ENCODE measurements at places on chromosomes 1 and 21.

DNA sequence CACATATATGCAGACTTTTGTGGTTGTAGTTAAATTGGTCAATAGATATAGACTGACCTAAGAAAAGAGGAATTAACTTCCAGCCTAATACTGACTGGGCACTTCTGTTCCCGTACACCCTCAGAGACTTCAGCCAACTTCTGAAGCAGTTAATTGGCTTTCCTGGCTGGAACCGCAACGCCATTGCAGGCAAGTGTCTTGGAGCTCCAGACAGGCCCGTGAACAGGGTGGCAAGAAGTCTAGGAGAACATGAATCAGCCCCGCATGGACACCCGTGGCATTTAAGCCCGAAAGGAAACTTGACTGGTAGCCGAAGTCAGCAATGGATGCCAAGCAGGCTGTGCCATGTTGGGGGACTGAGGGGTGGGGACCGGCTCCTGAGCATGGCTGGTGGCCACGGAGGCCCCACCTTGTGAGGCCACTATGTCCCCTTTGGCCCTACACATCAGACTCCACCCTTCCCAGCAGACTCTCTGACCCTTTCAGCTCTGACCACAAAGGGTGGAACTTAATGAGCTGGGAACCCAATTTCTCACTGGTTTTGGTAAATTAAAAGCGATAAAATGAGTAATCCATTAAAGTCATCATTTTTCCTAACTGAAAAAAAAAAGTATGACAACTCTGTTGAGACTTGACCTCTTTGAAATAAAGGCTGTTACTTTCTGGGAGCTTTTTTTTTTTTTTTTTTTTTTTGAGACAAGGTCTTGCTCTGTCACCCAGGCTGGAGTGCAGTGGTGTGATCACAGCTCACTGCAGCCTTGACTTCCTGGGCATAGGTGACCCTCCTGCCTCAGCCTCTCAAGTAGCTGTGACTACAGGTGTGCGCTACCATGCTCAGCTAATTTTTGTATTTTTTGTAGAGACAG is 54.1 kb downstream of the RUNX1 start:
- no peak for DNase-seq

DNA sequence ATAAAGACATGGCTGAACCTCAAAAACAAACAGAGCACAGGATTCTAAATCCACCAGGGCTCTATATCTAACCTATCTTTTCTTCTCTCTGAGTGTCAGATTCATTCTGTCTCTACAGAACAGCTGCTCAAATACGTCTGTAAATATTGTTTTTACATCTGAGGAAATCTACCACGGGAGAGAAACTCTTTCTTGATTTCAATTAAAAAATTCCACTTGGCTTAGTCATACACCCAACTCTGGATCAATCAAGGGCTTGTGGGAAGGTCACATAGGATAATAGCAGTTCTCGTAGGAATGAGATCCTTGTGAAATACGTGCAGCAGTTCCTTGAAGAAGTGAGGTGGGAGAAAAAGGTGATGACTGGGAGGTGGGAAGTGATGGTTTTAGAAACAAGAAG is 1355.7 kb upstream of the ADGRL2 start:
- no peak for DNase-seq

DNA sequence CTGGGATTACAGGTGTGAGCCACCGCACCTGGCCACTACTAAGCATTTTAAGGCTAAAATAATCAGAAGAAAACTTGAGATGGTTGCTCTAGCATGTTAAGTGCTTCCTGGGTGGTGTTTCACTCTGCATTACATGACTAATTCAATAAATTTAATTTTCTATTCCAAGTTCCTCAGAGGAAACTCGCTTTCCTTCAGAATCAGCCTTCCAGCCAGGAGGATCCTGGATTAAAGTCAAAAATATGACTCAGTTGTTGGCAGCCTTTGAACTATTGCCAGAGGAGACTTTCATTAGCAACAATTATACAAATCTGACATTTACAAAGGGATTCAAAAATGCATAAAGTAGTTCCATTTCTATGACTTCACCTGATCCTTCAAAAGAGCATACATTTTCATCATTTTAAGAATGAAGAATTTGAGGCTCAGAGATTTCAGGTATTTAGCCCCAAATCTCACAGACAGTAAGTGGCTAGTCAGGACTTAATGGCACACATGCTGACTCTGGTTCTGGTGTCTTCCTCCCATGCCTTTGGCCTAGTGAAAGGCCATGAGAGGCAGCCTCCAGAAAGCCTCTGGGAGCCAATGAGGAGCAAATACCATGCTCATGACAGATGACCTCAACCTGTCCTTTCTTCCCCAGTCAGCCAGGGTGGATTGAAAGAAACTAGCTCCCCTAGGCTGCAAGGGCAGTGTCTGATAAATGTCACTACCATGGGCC is 115.7 kb downstream of the MAP3K21 start:
- no peak for DNase-seq

GRCh38 chr1:100034470-100034869 is 64.7 kb downstream of the SLC35A3 start:
- peak; percentile 25 for DNase-seq

DNA sequence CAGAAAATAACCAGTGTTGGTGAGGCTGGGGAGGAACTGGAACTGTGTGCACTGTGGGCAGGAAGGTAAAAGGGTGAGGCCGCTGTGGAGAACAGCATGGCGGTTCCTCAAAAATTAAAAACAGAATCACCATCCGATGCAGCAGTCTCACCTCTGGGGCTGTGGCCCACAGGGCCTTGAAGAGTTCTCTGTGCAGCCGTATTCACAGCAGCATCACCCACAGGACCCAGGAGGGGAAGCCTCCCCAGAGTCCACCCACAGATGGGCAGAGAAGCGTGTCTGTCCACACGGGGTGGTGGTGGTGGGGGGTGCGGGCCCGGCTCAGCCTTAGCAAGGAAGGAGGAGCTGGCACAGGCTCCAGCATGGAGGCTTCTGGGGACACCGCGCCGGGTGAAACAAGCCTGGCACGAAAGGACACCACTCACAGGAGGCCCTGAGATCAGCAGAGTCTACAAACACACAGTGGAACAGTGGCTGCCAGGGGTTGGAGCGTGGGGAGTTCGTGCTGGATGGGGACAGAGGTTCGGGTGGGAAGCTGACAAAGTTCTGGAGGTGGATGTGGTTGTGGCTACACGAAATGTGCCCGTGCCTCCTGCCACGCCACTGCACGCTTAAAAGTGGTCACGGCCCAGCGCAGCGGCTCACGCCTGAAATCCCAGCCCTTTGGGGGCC is 11.5 kb downstream of the MORN1 start:
- no peak for DNase-seq

- no peak for DNase-seq
These were observed 11.8 kb downstream of the PAX7 start for GRCh38 chr1:18642278-18643095.

DNA sequence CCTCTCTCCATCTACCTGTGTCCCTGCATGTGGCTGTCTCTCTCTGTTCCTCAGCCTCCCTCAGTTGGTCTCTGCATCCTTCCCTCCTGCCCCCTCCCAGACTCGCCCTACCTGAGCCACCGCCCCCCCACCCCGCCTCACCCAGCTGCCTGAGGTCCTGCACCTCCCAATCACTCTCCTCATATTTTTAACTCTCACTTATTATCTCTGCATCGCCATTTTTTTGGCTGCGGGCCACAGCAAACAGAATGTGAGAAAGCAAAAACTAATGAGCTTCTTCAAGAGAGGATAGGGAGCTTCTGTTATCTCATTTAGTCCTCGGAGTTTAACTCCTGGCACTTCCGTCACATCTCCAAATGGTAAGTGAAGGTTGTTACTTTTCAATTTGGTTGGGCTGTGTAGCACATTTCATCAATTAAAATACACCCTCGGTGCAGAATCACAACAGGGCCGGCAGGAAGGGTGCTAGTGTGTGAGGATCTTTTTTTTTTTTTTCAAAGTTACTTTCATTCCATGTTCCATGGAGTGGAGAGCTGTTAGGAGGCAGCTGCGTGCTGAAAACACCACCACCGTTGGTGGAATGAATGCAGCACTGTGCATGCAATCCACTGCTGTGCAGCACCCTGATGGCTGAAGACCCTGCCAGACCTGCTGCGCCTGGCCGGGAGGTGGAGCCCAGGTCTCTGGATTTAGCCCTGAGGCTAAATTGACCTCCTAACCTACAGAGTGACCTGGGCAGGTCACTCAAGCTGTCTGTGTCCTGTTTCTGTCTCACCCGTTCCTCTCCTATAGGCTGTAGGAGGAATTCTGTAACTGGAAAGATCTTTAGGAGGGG is 157.2 kb upstream of the NFIA start:
- DNase-seq, result no peak

GRCh38 chr1:220575718-220576497 is 48.0 kb downstream of the MARK1 start:
- no peak for DNase-seq

- no peak for DNase-seq
These were observed 145.8 kb downstream of the PDE4B start for GRCh38 chr1:65938506-65938905.

DNA sequence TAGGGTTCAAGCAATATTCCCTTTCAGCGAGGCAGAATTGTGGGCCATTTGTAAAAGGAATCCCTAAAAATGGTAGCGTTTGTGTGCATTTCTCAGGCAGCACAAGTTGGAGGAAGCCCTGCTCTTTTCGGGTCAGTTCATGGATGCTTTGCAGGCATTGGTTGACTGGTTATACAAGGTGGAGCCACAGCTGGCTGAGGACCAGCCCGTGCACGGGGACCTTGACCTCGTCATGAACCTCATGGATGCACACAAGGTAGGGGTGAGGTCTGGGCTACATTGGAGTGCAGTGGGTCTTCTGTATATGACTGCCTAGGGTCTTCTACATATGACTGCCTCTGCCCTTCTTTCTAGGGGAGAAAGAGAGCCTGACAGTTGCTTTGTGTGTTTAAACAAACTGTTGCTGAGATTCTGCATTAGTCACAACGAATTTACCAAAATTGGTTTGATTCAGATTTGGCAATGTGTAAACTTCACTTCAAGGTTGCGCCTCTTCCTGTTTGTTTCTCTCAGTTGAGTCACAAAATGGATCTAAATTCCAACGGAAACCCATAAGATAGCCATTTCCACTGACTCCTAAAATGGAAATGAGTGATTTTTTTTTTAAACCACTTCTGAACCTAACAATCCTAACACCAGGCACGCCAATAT is 40.4 kb upstream of the BMP8A start:
- no peak for DNase-seq

DNA sequence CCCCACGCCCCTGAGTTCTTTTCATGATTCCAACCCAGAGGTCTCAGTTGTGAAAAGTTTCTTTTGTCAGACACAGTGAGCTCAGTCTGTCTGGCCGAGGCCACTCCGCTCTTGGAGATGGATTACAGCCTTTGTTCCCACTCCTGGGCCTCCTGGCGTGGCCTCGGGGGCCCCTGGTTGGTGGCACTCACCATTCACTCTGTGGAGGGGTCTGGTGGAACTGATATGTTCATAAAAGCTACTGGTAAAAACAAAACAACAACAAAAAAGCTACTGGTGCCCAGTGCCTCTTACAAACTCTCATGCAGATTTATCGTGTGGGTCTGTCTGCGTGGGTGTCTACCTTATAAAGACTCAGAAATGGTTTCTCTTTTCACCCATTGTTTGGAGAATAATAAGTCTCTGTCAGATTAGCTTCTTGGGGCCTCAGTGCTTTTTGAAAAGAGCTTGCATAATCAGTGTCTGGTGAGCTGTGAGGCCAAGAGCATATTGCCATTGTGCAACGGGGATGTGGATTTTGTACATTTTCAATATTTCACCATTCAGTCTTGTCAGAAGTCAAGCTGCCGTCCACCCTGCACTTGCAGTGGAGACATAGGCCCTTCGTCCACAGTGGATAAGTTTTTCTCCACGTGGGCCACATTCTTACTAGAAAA is 86.7 kb downstream of the GALNT2 start:
- no peak for DNase-seq

DNA sequence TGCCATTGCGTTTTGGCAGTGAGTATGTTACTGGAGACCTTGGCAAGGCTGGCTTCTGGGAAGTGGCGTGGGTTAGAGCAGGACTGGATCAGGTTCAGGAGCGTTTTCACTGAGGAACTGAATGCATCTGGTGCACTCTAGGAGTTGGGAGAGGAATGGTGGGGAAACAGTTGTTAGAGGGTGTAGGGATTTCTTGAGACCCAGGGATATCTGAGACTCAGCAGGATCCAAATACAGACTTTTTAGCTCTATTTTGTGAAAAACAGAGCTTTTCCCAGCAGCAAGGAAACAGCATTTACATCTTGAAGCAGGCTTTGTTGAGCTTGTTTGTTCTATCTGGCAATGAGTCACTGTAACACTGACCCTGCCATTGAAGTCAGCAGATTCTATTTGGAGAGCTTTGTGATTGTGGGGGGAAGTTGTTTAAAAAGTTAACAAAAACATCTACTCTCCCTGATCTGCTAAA is 56.9 kb upstream of the NRIP1 start:
- DNase-seq, result no peak

GRCh38 chr1:25246600-25247023 is 642 bp downstream of the RSRP1 start:
- no peak for DNase-seq

- DNase-seq, result no peak
These were observed 403.6 kb upstream of the PBX1 start for GRCh38 chr1:164155347-164155746.

DNA sequence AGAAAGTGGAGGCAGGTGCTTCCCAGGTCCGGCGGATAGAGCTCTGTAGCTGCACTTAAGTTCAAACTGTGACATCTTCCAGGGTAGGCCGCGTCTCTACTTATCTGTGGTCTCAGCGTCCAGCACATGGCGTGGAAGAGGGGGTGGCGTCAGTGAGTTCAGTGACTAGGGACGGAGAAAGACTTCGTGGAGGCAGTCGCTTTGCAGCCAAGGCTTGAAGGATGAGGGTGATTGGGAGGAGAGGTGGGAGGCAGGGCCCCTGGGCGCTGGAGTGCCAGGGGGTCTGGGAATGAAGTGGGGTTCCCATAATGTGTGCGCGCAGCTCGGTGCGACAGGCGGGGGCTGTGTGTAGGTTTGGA is 444 bp upstream of the AGO1 start:
- no peak for DNase-seq
